Effector memory CD4-positive, alpha-beta T cell (primary cell): ENCODE measurements at places on chromosomes 5 and 9.
A peak's percentile ranks its signal among the peaks of the same experiment; 100 is the strongest.

DNA sequence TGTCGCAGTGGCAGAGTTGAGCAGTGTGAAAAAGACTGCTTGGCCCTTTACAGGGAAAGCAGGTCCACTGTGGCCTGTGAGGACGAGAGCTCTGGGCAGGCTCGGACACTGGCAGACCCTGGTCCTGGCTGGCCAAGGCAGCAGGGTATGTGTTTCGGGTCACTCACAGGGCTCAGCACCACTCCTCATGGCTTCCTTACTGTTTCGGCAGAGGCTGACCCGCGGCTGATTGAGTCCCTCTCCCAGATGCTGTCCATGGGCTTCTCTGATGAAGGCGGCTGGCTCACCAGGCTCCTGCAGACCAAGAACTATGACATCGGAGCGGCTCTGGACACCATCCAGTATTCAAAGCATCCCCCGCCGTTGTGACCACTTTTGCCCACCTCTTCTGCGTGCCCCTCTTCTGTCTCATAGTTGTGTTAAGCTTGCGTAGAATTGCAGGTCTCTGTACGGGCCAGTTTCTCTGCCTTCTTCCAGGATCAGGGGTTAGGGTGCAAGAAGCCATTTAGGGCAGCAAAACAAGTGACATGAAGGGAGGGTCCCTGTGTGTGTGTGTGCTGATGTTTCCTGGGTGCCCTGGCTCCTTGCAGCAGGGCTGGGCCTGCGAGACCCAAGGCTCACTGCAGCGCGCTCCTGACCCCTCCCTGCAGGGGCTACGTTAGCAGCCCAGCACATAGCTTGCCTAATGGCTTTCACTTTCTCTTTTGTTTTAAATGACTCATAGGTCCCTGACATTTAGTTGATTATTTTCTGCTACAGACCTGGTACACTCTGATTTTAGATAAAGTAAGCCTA is 15.7 kb downstream of the SQSTM1 start:
- DNase-seq = peak; percentile 43

- no peak for DNase-seq
Observed at GRCh38 chr9:129841071-129841470, 5.8 kb downstream of the USP20 start.

DNA sequence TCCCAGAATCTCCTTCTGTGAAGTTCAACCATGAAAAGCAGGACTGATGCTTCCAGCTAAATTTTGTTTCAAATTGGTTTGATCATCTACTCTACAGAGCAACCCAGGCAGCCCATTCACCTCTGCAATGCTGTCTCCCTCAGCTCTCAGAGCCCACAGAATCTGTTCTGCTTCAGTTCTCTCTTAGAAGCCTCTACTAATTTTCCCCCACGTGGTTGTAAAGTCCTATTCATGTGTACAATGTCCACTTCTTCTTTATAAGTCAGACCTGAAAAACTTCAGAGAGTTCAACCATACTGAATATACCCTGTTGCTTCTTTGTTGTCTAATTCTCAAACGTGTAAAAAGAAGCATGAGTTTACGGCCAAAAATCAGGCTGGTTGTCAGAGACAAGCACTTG is 21.3 kb upstream of the FAM13B start:
- no peak for DNase-seq

- no peak for DNase-seq
Observed at GRCh38 chr9:79040671-79041070, 531.1 kb upstream of the TLE4 start.

- DNase-seq = no peak
Observed at GRCh38 chr9:76620581-76620980, 143.7 kb upstream of the PCA3 start.

- DNase-seq = no peak
Observed at GRCh38 chr9:29865764-29866313, 2292.6 kb upstream of the C9orf72 start.

GRCh38 chr9:68668127-68668526 is 36.9 kb upstream of the PIP5K1B start:
- DNase-seq = no peak

DNA sequence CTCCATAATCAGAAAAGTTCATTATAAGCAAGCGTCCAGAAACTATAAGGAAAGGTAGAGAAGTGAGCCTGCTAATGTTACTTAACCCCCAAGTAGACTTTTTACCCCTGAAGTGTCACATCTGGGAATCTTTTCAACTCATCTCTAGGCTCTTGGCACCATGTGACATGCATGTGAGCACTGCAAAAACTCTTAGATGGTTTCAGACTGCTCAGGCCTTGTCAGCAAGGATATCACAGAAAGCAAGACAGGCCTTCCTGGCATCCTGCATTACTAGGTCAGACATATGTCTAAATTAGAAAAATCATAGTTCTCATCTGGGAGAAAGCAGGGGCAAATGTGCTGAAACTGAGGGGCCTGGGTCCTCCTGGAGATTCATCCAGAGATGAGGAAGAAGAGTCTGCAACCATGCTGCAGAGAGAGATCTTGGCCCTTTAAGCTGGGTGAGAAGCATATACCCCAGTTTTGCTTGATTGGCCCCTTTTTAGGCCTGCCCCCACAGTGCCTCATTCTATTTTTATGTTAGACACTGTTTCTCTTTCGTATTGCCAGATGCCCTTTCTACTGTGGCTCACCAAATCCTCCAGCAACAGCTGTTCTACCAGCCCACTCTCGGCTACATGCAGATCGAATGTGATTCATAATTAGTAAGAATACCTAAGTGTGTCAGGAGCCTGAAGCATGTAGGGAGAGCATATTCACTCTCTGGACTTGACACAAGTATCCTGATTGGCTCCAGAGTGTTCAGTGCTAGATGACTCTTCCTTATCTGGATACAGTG is 19.0 kb downstream of the TMEM8B start:
- DNase-seq = no peak

DNA sequence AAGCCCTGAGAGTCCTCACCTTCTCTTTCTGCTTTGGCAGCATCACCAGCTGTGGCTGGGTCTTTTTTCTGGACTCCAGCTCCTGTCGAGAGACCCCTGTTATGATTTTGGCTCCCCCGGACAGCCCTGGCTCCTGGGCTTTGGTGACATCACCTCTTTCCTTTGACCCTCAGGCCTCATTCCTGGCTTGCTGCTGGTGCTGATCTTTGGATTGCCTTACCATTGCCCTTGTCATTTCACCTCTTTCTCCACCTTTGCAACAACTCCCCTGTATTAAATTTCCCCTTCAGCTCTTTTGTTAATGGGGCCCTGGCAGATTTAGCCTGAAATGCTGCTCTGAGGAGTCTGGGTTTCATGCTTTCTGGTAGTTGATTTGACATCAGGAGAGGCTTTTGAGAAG is 322.8 kb downstream of the ZSWIM6 start:
- DNase-seq = no peak

DNA sequence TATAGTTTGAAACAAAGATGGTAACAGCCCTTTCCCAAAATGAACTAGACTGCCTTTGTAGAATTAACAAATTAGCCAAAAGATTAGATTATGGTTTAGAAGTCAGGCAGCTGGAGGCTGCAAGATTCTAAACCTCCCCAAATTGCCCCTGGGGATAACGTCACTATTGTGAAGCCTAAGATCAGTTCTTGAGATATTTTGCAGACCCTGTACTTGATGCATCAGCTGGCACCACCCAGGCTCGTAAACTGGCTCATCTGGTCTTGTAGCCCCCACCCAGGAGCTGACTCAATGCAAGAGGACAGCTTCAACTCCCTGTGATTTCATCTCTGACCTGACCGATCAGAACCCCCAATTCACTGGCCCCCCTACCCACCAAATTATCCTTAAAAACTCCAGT is 4.2 kb upstream of the SOWAHA start:
- no peak for DNase-seq

- no peak for DNase-seq
Observed at GRCh38 chr9:110228321-110228720, 20.4 kb upstream of the C9orf152 start.

DNA sequence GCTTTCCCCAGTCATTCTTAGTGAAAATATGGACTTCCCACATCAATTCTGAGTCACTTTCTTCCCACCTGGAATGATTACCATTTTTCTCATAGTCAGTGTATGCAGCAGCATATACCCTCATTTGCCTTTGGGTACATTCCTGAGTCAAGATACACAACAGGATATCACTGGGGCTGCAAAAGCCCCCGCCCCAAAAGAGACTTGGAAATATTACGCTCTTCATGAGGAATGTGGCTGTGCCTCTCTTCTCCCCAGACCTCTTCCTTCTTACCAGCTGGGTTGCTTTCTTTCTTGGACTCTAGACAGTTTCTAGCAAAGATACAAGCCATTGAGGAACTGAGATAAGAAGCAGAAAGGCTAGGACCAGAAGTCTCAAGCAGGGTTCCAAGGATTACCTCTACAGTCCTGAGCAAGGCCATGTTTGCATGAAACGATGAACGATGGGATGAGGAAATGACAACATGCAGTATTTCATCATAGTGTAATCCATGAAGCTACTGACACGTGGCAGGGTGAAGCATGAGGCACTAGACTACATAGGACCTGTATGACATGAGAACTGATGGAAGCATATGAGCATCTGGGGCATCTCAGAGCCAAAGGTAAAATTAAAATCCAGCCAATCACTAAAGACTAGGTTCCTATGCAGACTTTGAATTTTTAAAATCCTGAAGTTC is 218.1 kb downstream of the RAB3C start:
- DNase-seq = no peak

- DNase-seq = no peak
Observed at GRCh38 chr9:130870491-130871381, 25.9 kb downstream of the QRFP start.

- DNase-seq = no peak
Observed at GRCh38 chr9:131282688-131283422, 6.5 kb upstream of the FAM78A start.

- no peak for DNase-seq
Observed at GRCh38 chr5:73623901-73624404, 2.0 kb upstream of the ARHGEF28 start.

GRCh38 chr9:98357921-98358535 is 102.6 kb upstream of the TBC1D2 start:
- no peak for DNase-seq

DNA sequence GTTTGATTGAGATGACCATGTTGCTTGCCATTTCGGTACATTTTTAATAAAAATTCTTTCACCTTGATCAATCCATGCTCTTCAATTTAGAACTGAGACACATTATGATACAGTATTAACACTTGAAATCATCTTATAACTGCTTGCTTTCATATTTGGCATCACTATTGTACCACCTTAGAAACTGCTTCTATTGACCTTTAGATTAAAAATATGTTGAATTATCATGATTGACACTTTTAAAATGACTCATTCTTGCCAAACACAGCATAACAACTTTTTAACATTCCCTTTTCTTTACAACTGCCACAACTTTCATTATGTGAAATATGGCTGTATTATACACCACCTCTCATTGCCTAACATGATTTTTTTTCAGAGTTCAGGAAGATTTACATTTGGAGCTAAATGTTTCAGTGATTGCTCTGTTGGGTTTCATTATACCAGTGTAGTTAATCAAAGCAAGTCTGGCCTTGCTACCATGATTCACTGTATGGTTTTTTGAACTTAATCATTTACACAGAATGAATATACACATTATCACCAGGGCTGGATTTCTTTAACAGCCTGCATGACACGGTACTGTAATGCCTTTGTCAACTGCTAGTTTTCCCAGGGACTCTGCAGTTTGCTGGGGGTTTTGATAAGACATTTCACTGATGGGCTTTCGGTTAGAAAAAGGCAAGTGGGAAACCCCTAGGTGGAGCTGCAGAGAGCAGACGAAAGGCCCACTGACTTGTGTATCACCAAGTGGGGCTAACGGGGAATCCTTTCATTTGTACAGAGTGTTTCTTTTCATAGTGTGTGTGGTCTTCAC is 93.6 kb upstream of the TLE4 start:
- no peak for DNase-seq

GRCh38 chr5:80255431-80255810 is 427 bp downstream of the SERINC5 start:
- peak; percentile 23 for DNase-seq

GRCh38 chr9:134422301-134423090 is 96.2 kb downstream of the RXRA start:
- DNase-seq = no peak

- no peak for DNase-seq
Observed at GRCh38 chr5:144135113-144135762, 35.2 kb downstream of the YIPF5 start.

DNA sequence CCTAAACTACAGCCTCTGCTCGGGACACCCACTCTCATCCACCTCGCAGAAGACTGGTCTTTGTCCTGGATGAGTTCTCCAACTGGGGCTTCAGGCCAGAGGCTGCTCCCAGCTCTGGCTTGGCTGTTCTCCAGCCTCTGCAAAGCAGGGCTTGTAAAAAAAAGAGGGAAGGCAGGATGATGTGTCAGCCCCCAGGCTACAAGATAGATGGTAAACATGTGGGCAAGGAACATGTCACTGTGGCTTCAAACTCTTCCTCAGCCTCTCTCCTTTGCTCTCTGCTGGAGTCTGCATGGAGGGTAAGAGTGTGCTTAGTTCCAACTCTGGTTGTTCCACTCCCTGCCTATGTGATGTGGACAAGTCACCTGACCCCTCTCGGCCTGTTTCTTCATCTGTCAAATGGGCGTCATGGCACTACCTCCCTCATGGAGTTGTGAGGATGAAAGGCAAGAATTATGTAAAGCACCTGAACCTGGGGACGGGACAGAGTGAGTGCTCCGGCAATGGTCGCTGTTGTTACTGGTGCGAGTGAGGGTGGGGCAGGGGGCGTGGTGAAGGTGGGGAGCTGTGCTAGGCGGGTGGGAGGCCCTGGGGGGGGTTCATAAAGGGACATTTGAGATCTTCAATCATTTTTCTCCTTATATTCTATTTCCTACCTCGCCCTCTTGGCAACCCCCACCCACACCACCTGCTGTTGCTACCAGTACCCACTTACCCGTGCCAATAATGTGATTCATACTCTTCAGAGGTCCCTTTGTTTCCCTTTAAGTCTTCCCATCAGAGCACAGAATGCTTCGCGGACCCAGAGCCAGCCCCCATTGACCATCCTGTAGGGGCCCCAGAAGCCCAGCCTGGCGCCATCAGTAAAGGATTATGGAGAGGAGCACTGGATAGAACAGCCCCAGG is 6.8 kb upstream of the ZNF79 start:
- DNase-seq = no peak

DNA sequence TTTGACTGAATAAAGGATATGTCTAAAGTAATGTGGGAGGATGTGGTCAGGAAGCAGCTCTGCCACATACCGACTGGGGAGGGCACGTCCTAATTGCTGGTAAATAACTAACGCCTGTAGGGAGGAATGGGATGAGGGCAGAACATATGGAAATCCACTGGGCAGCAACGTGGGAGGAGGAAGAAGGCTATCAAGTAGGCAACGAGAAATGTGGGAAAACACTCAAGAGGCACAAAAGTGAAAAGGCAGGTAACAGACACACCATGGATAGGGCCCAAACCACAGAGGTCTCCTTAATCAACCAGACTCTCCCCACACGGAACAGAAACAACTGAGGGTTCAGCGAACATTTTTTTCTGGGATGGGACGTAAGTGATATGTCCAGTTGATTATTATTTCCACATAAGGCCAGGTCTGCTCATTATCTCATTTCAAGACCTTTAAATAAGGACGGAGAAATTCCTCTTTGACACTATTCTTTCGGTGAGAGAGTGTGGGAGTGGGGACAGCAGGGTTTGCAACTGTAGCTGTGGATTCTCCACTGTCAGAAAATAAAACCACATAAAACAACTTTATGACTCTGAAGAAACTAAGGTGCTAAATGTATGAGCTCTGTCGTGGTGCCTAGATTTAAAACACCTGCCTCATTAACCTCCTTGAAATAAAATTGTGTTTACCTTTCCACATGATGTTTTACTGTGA is 17.0 kb downstream of the IARS1 start:
- no peak for DNase-seq

GRCh38 chr5:55305345-55305744 is 2.1 kb downstream of the DHX29 start:
- no peak for DNase-seq

GRCh38 chr5:21694567-21694966 is 1158.6 kb downstream of the CDH12 start:
- DNase-seq = no peak
